ENCODE measurements at places on chromosomes 5 and 9.

DNA sequence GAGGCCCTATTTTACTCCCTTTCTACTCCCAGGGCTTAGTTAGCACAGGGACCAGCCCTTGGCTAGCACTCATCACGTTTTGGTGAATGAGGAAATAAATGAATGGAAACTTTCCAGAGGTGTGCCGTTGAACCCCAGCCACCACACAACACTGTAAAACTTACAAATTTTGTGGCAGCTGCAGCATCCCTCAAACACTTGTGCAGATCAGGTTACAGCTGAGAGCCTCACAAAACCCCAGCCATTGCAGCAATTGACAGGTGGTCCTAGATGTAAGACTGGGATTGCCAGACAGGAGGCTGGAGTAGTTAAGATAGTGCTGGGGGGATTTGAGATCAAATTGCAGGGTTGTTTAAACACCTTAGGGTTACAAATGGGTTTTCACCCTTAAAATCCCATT lies 482.2 kb upstream of the KIF2A start:
- DNase-seq = no peak

DNA sequence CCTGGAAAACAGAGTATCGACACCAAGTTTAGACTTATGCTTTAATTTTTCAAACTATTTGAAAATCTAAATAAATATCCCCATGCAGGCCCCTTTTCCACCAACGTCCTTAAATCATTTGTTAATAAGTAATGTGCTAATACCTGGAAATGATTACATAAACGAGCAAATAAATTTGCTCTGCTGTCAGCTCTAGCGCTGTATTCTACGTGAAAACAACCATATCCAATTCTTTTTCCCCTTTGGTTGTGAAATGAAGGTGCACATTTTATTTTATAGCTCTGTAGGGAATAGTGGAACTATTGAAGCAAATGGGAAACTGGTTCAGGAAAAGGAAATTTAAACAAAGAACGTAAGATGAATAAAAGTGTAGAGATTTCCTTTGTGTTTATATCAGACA lies 137.7 kb upstream of the ZNF608 start:
- DNase-seq = no peak

DNA sequence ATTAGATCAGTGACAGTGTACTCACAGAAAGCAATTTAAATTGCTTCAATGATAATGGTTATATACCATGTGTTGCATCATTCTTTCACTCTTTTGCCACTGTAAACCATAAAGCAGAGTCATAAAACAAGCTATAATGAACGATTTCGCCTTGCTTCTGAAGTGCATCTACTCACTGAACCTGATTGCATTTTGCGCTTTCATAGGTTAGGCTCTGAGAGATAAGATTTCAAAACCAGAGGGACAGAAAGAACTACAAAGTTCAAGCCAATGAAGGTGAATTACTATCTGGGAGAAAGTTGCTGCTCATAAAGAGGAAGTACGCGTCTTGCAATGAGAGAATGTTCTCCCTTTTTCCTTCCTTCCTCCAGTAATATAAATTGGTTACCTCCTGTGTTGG lies 412.7 kb downstream of the CETN3 start:
- no peak for DNase-seq

- no peak for DNase-seq
Measured at GRCh38 chr9:136141682-136142413, 23.2 kb upstream of the TMEM250 start.

GRCh38 chr5:110106750-110107149 lies 417.0 kb downstream of the MAN2A1 start:
- no peak for DNase-seq

GRCh38 chr5:128764601-128765310 lies 200.5 kb upstream of the SLC27A6 start:
- no peak for DNase-seq

- no peak for DNase-seq
Measured at GRCh38 chr9:15357050-15357653, 50.1 kb upstream of the TTC39B start.

GRCh38 chr9:109346904-109347303 lies 26.0 kb upstream of the EPB41L4B start:
- DNase-seq = no peak
